ENCODE measurements at places on chromosomes 4 and X.

DNA sequence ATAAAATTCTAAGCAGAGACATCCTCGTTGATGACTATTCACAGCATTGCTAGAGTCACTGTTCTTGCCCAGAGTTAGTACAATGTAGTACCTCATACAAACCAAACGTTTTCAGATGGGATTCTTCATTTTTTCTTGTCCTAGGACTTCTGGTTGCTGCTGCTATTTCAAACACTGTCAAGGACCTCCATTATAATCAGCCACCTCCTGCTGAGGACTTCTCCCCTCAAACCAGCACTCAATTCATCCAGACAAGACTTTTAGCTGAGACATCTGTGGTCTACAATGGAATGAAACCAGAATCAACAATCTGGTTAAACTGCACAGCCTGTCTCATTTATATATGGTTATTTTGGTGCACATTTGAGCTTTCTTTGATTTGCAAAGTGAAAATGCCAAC, 1008.8 kb downstream of the STPG2 start:
- DNase-seq, result no peak

GRCh38 chrX:104712515-104712914, 146.5 kb downstream of the IL1RAPL2 start:
- DNase-seq, result no peak

- no peak for DNase-seq
Observed at GRCh38 chrX:42678133-42678532, 99.8 kb downstream of the PPP1R2C start.

GRCh38 chr4:6733358-6734164, 17.6 kb downstream of the BLOC1S4 start:
- DNase-seq, result no peak

DNA sequence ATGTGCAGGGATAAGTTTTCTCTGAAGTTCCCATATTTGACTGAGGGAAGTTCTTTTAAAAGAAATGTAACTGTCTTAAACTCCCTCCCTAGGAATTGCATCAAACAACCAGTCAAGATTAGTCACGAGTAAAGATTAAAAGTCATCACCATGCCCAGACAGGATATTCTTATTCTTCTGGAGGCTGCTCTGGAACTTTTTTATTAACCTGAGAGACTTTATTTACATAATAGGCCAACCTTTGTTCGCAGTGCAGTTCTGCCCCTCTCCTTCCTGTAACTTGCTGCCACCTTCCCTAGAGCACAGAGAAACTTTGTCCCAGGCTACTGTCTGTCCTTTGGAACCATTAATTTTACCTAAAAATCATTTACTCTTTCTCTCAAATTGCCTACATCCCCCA, 9.8 kb upstream of the HERC3 start:
- DNase-seq, result no peak

Measured in WTC11 (cell line).